Thoracic aorta endothelial cell (primary cell): ENCODE measurements at places on chromosomes 2 and 18. TPM values are rescaled to one million over a fixed set of nuclear protein-coding genes. Genes with fewer than 3 reads are reported as not detected.

Gene SFTPB
- not detected in 2 replicates for total RNA-seq

Gene TAF4B
- 7.0 and 9.6 TPM in 2 replicates for total RNA-seq

Gene NEB
- 1.2 and 1.3 TPM in 2 replicates for total RNA-seq

Gene ZC3H15
- 118 and 122 TPM in 2 replicates for total RNA-seq

Gene REV1
- total RNA-seq, result 62.4 and 68.1 TPM in 2 replicates

Gene SULT1C4
- 4.7 and 8.0 TPM in 2 replicates for total RNA-seq

Gene PTPRM
- total RNA-seq, result 91.8 and 98.0 TPM in 2 replicates

Gene DYNAP
- not detected in 2 replicates for total RNA-seq

Gene CAPN13
- not detected in 2 replicates for total RNA-seq

Gene ZNF516
- total RNA-seq, result 12.0 and 14.4 TPM in 2 replicates

Gene IL36A
- not detected in 2 replicates for total RNA-seq

Gene PROM2
- total RNA-seq, result under 0.01 and 0.29 TPM in 2 replicates

Gene MAPRE2
- total RNA-seq, result 150 and 180 TPM in 2 replicates

Gene MSTN
- total RNA-seq, result under 0.01 and 0.07 TPM in 2 replicates

Gene NDUFB3
- 81.8 and 94.8 TPM in 2 replicates for total RNA-seq

Gene ANKRD62
- total RNA-seq, result not detected in 2 replicates

Gene ALLC
- not detected in 2 replicates for total RNA-seq

Gene TET3
- 10.0 and 11.4 TPM in 2 replicates for total RNA-seq

Gene NAGK
- 36.5 and 44.3 TPM in 2 replicates for total RNA-seq

Gene FNDC4
- 17.3 and 18.1 TPM in 2 replicates for total RNA-seq

Gene EGR4
- total RNA-seq, result not detected in 2 replicates
